ENCODE measurements at places on chromosomes 4 and X.

GRCh38 chrX:82092307-82092706 lies 890.4 kb downstream of the SH3BGRL start:
- no peak for DNase-seq

DNA sequence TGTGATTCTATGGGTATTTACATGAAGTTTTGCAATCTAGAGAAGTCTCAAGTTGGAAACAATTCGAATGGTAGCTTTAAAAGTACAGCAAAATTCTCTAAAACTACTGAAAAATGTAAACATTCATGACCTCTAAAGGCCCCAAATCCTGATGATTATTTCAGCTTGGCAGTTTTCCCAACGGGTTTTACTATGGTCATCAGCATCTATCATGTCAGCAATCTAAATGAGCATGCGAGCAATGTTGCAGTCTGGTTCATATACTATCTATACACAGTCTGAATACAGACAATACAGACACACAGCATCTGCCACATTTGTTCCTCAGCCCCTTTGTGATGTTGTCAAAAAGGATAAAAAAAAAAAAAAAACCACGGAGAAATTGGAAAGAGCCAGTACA lies 790.3 kb upstream of the HTR2C start:
- peak; percentile 1 for DNase-seq

- no peak for DNase-seq
Measured at GRCh38 chrX:16924631-16925480, 21.6 kb upstream of the REPS2 start.

DNA sequence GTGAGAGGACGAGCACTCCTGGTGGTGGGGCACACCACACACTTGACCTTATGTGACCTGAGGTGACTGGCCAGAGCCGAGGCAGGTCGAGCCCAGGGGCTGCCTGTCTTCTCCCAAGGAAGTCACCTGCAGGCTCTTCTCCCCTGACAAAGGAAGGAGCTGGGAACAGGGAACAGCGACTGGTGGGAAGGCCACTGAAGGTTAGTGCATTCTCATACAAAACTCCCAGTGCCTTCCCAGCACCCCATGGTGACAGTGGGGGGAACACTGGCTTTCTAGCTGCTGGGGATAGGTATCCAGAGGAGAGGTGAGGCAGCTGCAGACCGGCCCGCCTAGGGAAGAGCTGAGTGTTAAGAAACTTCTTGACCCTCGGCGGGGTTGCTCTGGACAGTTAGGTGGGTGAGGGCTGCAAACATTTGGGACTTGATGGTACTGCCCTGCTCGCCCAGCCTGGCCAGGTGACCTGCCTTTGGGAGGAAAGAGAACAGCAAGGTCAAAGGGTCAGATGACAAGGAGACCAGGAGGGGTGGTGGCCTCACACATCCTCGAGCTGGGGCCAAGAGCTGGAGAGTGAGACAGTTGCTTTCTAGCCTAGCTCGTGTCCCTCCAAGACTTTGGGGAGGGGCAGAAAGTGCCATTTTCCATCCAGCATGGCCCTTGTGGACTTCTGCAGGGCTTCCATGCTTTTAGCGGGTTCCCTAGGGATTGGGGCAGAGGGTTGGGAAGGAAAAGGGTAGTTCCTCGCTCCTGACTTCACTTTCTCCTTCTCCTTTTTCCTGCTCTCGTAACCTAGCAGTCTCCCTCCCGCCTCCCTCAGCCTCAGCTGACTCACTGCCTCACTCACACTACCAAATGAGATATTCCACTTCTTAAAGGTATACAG lies 2.7 kb downstream of the NALF2 start:
- no peak for DNase-seq

DNA sequence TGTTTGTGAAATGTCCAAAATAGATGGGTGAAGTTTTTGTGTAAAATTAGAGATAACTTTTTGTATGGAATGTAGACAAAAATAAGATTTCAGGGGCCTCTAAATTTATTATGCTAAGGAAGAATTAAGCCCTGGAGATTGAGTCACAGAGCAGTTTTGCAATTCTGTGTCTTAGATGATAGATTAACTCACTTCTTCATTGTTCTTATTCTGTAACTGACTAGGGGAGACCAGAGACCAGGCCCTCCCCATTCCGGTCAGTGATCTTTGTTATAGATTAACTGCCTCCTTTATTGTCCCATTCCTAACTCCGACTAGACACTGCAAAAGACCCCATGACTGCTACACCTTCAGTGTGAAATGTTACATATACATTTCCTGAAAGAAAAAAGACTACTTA lies 238.4 kb upstream of the TAPT1 start:
- no peak for DNase-seq

DNA sequence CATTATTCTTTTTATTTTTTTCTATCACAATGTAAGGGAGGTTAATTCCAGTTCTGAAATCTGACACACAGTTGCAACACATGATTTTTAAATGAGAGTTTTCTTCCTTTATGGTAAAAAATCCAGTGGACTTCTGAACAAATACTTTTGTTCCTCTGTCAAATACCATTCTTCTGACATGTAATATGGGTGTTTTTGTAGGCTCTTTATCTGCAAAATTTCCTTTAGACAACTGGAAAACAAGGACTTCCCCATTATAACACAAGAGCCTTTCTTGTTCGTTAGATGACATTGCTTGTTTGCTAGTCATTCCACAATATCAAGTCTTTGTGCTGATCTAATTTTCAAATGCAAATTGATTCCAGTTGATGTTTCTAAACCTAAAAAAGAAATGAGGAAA lies 7.7 kb downstream of the FANCB start:
- DNase-seq = peak; percentile 37

DNA sequence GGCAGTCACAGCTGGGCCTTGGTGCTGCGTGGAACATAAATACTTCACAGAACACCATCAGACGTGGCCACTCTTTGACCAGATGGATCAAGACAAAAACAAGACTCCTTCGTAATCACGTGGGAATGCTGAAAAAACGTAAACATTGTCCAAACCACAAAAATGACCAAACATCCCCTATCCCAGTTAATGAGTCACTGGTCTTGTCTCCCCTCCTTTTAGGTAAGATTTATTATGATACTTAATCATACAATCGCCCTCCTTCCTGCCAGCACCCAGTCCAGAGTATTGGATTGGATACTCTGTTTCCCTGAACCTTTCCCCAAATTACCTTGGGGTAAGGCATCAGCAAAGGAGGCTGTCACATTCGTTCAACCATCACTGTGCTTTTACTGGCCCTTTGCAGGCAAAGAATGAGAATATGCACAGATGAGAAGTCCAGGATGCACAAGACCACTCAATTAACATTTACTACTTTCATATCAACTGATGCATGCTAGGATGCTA lies 601 bp upstream of the TCEANC start:
- peak; percentile 89 for DNase-seq

DNA sequence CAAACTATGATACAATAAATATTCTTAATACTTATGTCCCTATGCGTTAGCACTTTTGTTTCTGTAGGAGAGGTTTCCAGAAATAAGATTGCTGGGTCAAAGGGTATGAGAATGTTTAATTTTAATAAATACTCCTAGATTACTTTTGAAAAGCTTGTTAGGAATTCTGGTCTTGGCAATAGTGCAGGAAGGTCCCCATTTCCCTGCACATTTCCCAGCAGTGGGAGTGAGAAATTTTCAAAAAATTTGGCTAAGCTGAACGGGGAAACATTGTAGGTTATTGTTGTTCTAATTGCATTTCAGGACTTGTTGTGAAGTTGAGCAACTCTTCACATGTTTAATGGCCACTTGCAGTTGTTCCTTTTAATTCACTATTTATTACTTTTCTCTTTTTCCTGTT lies 27.1 kb downstream of the IGFBP7 start:
- DNase-seq = peak; percentile 26

DNA sequence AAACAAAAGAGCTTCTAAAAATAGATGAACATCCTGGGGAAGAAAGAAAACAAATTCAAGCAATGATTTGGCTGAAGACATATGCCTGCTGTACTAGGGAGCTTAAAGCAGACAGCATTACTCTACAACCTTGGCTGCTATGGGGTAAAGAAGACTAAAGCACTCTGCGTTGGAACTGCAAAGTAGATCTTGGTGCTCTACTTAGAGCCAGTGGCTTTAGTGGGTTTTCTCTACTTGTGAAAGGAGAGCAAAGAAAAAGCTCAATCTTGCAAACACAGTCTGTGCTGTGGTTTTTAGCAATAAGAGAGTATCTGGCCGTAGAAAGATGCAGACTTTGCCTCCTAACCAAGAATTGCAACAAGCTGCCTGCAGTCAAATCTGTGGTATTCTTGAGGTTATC lies 334.7 kb upstream of the NDST3 start:
- DNase-seq = no peak

DNA sequence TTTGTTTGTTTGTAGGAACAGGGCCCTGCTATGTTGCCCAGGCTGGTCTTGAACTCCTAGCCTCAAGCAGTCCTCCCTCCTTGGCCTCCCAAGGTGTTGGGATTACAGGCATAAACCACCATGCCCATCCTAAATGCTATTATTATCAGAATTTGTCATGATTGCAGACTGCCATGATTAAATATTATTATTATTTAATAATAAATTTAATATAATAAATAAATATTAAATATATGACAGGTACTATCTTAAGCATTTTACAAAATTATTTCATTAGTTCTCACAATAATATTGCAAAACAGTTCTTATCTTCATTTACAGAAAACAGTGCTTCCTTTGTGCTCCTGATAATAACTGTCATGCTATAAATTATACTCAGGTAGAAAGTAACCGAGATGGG lies 133.4 kb upstream of the JADE1 start:
- no peak for DNase-seq

GRCh38 chr4:72471816-72472215 lies 97.2 kb downstream of the ADAMTS3 start:
- no peak for DNase-seq

- peak; percentile 90 for DNase-seq
Measured at GRCh38 chr4:72312032-72312650, 256.9 kb downstream of the ADAMTS3 start.

DNA sequence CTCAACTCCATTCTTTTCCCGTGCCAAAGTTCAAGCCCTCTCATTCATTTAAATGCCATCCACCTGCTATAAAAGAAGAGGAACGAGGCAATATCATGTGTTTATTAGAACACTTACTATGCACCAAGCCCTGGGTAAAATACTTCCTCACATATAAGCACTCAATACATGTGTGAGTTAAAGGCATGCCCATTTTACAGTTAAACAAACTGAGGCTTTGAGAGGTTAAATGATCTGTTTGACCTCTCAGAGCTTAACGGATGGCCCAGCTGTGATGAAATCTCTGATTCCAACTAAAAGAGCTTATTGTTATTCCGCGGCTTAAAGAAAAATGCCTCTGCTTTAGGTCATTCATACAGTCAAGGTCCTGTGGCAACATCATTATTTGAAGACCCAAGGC lies 124.3 kb downstream of the HS6ST2 start:
- no peak for DNase-seq

GRCh38 chrX:6052111-6052745 lies 176.4 kb downstream of the NLGN4X start:
- no peak for DNase-seq

- no peak for DNase-seq
Measured at GRCh38 chrX:72102760-72103159, 29.0 kb downstream of the RTL5 start.

DNA sequence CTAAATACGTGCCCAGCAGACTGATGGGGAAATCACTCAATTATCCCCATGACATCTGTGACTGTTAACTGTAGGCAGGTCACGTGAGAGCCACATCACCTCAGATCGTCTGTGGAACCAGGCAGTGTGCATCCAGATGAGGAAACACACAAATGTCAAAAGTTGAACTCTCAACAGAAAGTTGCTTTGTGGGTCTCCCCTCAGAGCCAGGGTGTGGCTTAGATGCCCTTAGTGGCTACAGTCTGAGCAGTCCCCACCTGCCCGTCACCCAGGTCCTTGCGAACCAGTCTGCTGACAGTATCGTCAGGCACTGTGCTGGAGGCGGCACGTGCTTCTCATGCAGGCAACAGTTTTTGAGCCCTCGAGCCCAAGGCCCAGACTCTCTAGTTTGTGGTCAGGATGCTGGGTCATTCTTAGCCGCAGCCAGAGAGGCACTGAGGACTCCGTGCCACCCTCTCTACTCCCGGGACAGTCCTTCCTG lies 10.8 kb downstream of the TMEM187 start:
- no peak for DNase-seq

GRCh38 chr4:183961795-183962194 lies 56.7 kb downstream of the STOX2 start:
- no peak for DNase-seq

DNA sequence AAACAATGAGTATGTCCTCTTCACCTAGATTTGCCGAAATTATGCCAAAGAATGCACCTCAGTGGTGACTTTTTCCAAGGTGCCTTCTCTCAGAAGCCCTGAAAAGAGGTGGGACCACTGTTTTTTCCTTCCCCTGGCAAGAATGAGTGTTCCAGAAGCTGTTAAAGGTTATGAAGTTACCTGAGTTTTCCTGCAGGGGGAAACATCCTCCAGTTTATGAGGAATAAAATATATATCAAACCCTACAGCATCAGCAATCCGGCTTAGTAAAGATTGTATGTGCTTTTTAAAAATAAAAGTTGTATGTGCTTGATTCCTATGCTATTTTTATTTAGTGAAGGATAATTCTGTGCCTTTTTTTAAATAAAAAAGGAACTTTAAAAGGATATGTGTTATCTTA lies 73.3 kb downstream of the RBM46 start:
- DNase-seq = no peak

GRCh38 chr4:155952501-155952901 lies 1.2 kb downstream of the CTSO start:
- peak; percentile 69 for DNase-seq

DNA sequence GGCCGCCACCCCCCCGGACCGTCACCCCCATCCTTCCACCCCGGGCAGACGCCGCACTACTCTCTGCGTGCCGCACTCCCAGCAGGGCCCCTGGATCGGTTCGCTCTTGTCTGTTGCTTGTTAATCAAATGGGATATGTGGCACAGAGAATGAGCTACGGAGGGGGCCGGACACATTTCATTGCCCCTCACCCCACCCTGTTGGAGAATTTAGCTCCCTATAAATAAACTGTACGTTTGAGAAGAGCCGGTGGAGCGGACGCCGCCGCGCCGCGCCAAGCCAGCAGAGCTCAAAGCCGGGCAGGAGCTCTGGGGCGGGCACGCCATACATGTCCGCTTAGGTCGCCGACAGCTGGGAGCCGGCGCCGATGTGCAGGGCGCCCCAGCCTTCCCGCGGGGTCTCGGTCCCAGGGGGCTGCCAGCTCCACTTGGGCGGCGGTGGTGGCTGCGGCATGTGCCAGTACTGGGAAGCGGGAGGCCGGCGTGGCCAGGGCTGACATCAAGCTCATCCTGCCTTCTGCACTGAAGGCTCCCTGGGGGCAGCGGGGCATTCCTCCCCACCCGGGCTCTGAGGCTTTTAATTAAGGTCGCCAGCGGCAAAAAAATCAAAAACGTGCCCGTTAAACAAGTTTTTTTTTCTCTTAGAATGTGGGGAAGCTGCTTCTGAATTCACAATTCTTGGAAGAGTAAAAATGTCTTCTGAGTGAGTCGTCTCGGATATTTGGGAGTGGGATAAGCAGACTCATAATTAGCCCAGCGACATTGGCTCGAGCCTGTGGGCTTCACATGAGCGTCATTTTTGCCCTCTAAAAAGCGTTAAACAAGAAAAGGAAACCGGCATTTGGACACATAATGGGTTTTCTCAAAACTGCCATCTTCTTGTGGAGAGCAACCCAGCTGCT lies 1.1 kb upstream of the PCDH19 start:
- no peak for DNase-seq

- no peak for DNase-seq
Measured at GRCh38 chr4:107482546-107482945, 237.5 kb downstream of the PAPSS1 start.

Measured in fibroblast of skin of right quadriceps (primary cell).